ENCODE measurements at places on chromosomes 11 and 22. TPM values are rescaled to one million over a fixed set of nuclear protein-coding genes. Genes with fewer than 3 reads are reported as not detected.

DNA sequence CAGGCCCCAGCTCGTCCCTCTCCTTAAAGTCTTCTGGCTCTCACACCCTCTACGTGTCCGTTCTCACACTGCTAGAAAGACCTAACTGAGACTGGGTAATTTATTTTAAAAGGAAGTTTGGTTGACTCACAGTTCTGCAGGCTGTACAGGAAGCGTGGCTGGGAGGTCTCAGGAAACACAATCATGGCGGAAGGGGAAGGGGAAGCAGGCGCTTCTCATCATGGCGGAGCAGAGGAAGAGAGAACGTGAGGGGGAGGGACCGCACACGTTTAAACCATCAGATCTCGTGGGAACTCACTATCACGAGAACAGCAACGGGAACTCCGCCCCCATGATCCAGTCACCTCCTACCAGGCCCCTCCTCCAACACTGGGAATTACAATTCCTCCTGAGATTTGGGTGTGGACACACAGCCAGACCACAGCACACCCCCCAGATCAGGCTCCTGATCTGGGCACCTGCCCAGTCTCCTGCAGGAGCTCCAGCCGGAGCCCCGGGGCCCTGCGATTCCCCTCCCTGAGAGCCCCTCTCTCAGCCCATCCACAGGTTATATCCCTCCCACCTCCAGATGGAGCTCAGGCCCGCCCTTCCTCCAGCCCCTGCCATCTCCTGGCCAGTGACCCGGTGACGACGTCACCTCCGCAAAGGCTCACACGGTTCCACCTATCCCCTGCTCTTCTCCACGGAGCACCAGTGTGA lies 170.2 kb downstream of the BRD1 start:
- DNase-seq = peak; percentile 56

DNA sequence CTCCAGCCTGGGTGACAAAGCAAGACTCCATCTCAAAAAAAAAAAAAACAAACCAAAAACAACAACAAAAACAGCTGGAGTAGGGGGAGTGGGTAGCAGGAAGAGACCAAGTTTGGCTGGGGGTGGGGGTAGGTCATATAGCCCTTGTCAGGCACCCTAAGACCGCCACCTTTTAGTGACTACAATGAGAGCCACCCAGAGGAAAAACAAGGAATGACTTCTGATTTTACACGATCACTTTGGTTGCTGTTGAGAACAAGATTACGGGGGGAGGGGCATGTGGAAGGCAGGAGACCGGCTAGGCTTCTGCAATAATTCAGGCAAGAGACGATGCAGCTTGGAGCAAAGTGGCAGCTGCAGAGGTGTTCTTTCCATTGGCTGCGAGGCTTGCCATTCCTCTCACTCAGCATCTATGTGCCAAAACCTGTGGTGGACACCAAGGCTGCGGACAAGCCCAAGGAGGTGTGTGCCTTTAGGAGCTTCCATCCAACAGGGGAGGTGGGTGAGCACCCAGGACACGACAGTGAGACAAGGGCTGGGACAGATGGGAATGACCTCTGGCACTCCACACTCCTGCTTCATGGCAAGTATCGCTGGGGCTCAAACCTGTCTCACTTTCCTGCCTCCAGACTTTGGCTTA lies 1.7 kb downstream of the RPS19BP1 start:
- DNase-seq = no peak

DNA sequence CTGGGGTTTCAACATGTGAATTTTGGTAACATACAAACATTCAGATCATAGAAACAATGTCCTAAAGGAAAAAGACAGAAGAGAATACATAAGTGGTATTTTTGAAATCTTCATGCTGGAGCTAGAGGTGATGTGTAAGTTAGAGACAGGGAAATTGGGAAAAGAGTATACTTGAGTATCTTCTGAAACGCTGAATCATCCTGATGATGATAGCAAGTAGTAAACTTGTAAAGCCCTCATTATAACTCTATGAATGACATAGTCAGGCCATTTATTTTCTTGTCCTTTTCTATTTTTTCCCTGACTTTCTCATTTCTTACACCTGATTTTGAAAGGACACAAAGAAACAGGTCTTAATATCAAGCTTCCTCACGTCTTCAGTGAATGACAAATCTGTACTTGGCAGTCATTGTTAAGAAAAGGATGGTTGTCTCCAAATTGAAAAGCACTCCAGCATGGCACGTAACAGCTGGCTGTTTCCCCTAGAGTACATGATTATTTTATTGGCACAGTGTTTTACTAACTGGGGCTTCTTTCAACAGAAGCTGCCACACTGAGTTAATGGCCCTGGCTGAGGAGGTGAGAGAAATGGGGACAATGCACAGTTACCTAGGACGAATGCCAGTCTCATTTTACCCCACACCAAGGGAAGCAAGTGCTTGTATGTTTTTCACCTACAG lies 140.7 kb upstream of the CTSC start:
- DNase-seq = no peak

- DNase-seq = no peak
These were observed 868.7 kb upstream of the CHORDC1 start for GRCh38 chr11:91091563-91091962.

DNA sequence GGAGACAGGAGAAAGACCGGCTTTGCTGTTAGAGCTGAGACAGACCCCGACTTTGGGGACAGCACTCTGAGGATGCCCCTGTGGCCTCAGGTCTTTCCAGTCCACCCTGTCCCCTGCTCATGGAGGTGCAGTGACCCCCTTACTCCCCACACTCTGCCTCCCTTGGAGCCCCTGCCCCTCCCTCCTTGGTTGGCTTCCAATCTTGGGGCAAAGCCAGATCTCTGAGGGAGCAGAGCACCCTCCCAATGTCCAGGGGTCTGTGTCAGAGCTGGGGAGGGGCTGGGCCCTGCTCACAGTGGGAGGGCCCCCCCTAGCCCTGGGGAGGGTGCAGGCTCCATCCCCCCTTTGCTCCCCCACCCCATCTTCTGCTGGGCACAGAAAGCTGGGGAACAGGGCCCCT lies 50.0 kb downstream of the IGLL1 start:
- no peak for DNase-seq

GRCh38 chr11:68574308-68574707 lies 110.0 kb upstream of the GAL start:
- DNase-seq = no peak

- DNase-seq = peak; percentile 60
These were observed 69.2 kb downstream of the SCUBE1 start for GRCh38 chr22:43273902-43274484.

GRCh38 chr11:110148775-110149744 lies 55.9 kb downstream of the ZC3H12C start:
- DNase-seq = no peak

DNA sequence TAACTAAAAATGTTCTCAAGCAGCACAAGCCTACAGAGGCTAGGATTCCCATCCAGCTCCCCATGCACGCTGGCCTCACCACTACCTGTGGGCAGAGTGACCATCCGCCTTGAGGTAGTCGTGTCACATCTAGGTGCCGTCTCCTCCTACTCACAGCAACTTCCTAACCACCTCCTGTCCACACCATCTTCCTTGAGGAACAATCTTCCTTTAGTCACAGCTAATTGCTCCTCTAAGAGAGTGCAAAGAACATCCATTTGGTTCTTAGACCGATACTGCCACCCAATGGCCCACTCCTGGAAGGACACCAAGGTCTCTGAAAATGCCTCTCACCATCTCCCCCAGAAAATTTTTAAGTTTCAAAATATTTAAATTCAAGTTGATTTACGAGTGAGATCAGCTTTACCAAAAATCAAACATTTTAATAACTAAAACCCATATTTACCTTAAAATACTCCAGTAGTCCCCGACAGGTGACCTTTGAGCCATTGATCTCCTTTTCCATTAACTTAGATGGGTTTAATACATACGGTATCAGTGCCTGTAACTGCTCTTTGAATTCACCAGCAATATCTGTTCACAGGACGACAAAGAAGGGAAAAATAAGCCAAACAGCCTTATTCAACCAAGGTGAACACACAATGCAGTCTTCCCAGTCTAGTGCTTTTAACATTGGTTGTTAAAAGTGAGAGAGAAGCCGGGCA lies 21.7 kb upstream of the PLAAT3 start:
- DNase-seq = peak; percentile 51

DNA sequence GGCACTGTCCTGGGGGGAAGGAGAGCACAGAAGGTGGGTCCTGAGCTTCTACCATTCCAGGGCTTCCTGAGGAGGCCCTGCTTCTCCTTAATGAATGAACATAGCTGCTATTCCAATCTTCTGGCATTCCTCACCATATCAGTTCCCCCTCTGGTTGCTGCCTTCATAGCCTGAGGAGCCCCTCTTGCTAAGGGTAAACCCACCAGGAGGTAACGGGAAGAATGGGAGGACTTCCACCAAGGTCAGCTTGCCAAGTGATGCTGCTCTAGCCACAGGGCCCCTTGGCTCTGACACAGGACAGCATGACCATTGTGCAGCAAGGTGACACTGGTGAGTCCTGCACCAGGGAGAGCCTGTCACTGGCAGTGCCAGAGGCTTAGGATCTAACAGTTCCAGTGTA lies 1022.5 kb downstream of the TBC1D22A start:
- DNase-seq = no peak

GRCh38 chr11:24709928-24710565 lies 213.2 kb downstream of the LUZP2 start:
- no peak for DNase-seq

DNA sequence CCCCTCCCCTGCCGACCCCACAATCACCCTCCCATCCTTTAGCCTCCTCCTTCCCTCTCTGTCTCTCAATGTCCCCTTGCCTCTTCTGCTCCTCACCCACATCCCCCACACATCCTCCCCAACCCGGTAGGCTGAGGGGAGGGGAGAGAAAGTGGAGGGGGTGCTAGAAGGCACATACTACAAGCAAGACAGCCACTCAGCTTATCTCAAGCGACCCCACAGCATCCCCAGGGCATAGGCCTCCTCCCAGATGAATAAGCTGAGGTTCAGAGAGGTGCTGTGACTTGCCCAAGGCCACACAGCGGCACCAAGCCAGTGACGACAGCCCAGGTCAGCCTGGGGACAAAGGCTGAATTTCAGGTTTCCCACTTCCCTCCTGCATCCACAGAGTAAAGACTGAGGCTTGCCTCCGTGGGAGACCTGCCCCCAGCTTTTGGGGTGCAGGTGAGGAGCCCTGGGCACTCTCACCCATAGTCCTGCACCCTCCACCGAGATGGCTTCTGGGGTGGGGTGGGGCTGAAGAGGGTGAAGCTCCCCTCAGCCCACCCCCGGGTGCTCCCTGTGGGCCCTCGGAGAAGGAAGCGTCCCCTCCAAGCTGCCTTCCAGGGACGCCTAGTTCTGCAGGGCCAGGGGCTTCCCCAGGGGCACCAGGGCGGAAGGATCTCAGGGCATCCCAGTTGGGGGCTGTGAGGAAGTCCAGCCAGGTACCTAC lies 511 bp downstream of the RAC2 start:
- no peak for DNase-seq

GRCh38 chr22:48802576-48802975 lies 1025.1 kb downstream of the BRD1 start:
- DNase-seq = no peak

GRCh38 chr11:117444256-117444655 lies 116.6 kb downstream of the CEP164 start:
- no peak for DNase-seq

GRCh38 chr11:47399860-47400767 lies 8.3 kb upstream of the SLC39A13 start:
- no peak for DNase-seq

- DNase-seq = no peak
These were observed 291.4 kb downstream of the ST3GAL4 start for GRCh38 chr11:126646701-126647557.

DNA sequence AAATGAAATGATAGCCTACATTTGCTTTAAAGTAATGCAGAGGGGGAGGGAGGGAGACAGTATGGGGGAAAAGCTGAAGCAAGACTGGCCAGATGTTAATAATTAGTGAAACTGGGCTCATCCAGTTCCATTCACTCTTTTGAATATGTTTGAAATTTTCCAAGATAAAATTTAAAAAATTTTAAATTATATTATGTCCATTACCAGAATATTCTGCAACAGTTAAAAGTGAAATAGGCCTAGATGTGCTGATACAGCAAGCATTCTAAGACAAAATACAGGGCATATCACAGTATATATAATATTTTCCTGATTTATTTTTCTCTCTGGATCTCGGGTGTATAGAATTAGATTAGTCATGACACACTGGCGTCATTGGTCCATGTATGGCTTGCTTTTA lies 13.6 kb upstream of the ZNRF3 start:
- DNase-seq = no peak

GRCh38 chr11:45458269-45458668 lies 172.1 kb upstream of the SYT13 start:
- no peak for DNase-seq

DNA sequence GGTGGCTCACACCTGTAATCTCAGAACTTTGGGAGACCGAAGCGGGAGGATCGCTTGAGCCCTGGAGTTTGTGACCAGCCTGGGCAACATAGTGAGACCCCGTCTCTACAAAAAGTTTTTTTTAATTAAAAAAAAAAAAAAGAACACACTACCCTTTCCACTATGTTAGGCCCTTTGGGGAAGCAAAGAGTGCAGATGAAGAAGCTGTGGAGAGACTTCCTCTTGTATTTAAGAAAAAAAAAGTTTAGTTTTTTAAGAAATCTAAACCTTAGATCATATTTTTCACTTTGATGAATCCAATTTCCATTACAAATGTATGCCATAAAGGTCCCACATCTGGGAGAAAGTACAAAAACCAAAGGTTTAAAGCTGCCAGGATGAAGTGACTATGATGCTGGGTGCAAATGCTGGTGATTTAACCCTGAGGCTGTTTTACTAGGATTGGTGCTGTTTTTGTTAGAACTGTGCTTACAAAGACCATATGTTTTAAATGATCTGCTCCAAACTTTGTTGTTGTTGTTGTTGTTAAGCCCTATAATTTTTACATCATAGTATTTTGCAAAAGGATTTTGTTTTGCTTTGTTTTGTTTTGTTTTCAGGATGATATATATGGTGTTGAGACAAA lies 28.9 kb upstream of the ACER3 start:
- no peak for DNase-seq

Gene FADS3
- 15.0 TPM for total RNA-seq

Gene GSTT2B
- total RNA-seq = 2.9 TPM

Gene VSIG2
- 1.3 TPM for total RNA-seq

Gene MAP6
- total RNA-seq = 0.33 TPM

Gene BACE1
- 38.7 TPM for total RNA-seq

Gene BLID
- 0.63 TPM for total RNA-seq

Gene MYEOV
- total RNA-seq = 0.78 TPM

Gene PGA5
- 0.18 TPM for total RNA-seq

Gene SCGB1A1
- 2.0 TPM for total RNA-seq

Gene CPSF7
- total RNA-seq = 34.0 TPM

Gene SUSD2
- total RNA-seq = 1.4 TPM

Gene ANAPC15
- 17.8 TPM for total RNA-seq
